Stimulated activated CD8-positive, alpha-beta memory T cell treated with anti-CD3 and anti-CD28 coated beads, Interleukin-4, amount 100 ng/mL, for 4 hours (primary cell): ENCODE measurements at places on chromosomes 16 and 17.
A peak's percentile ranks its signal among the peaks of the same experiment; 100 is the strongest.

DNA sequence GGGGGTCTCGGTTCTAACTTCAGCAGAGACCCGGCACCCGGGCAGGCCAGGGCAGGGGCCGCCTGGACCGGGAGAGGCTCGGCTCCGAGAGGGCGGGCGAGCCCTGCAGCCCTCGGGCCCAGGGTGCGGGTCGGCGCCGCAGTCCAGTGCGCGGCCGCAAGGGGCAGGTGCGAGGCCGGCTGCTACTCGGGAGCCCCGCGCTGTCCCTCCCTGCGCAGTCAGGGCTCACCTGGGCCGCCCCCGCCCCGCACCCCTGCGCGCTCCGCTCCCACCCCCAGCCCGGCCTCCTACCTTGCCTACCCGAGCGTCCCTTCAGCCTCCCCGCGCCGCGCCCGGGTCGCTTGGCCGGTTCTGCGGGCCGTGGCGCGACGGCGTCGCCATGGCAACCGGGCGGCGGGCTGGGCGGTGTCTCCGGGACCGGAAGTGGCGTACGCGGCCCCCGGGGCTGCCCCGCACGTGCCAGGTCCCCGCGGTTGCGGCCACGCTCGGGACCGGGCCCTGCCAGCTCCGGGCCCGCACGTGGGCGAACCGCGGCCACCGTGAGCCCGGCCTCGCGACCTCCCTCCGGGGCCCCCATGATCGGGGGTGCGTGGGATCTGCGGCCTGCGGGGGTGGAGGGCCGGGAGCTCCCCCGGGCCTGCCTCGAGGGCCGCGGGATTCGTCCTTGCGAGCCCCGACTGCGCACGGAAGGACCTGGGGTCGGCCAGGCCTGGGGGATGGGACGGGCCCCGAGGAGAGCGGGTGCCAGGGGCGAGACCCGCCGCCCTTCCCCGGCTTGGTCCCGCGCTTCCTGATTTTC lies at the start of gene CYB561:
TSS of gene CYB561 (minus strand) at position 353 of the 799 bp plus-strand sequence. CDS start 8,759 bp downstream, outside the sequence.
- DNase-seq: peak; percentile 46

DNA sequence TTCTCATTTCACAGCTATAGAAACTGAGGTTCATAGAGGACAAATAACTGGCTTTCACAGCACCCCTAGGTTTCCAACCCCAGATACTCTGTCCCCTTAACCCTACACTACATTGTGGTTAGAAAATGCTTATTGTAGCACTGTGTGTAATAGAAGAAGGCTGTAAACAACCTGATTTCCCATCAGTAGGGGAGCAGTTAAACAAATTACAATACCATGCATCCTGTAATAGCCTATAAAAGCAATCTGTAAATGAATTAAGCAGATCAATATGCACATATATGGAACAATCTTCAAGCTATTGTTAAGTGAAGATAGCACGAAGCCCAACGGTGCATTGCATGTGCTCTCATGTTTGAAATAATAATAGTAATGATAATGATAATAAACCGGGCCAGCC lies 39.2 kb upstream of the XPO6 start:
- no peak for DNase-seq

- DNase-seq: no peak
Measured at GRCh38 chr16:5756969-5757368, 659.4 kb upstream of the EEF2KMT start.

GRCh38 chr17:41785091-41785858 lies 1.2 kb downstream of the JUP start:
- no peak for DNase-seq

GRCh38 chr16:64287655-64288528 lies 834.0 kb downstream of the CDH11 start:
- no peak for DNase-seq

- no peak for DNase-seq
Measured at GRCh38 chr16:2532494-2533141, 1.4 kb upstream of the CEMP1 start.

DNA sequence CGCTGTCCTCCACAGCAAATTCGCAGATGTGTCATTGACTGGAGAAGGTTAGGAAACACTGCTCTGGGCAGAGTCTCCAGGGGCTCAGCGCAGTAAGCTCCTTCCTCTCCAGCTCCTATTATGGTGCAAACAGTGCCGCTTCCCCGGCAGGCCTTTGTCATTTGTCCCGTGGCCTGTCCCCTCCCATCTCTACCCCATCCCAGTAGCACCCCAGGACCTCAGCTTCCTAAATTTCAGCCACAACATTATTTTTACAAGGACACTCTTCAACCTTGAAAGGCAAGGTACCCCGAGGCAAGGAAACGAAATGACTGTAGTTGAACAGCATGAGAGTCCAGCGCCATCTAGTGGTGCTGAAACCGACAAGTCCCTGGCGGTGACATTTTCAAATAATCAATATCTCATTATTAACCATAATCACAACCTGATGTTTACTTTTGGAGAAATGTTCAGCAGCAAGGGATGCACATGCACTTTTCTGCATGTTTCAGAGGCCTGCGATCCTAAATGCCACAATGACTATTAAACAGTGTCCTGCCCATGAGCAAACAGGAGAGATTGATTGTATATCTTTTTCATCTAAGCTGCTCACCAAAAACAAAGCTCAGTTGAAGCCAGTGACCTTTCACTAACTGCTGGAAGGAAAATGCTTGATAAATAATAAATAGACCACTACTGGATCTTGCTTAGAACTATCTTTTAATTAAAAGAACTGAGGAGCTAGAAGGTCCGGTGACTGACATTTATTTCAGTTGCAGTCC lies 16.5 kb downstream of the MRPS23 start:
- peak; percentile 34 for DNase-seq

DNA sequence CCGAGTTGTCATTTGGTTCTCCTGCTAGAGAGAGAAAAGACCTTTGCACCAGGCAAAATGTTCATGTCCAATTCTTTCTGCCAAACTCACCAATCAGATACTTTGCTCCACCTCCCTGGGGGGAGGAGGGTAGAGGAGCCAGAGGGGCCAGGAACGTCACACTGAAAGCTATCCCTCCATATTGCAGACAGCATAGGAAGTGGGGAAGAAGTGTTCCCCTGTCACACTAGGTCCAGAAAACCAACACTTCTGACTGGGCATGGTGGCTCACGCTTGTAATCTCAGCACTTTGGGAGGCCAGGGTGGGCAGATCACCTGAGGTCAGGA lies 9.5 kb downstream of the HSD17B2 start:
- no peak for DNase-seq

- no peak for DNase-seq
Measured at GRCh38 chr17:79988185-79988971, 47.3 kb downstream of the TBC1D16 start.

DNA sequence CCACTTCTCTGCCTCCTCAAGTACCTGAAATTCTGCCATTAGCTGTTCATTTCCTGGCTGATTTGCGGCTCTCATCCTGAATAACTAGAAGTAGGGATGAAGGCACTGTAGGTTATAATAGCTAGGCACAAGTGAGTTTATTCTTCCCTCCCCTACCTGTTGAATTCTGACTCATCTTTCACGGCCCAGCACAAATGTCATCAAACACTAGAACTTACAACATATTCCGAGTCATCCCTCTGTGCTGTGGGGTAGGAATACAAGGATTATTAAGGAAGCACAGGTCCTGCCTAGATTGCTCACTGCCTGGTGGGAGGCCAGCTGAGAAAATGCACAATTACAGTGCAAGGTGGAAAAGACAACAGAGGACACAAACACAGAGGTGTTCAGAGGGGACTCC lies 103.7 kb upstream of the ASIC2 start:
- no peak for DNase-seq

DNA sequence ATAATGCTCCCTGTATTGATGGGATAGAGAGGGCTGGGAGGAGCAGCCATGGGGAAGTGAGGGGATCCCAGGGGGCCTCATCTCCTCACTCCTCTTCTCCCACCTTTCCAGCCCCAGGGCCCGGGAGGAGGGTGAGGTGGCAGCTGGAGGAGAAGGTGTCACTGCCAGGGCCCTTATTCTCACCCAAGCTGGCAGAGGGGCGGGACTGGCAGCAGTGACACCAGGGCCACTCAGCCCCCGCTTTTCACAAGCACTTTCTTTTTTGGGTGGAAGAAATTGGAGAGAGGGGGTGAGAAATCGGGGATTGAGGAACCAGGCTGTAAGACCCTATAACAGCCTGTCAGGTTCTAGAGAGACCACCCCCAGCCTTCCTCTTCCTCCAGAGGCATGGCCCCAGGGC lies 2.4 kb upstream of the TBX21 start:
- no peak for DNase-seq

DNA sequence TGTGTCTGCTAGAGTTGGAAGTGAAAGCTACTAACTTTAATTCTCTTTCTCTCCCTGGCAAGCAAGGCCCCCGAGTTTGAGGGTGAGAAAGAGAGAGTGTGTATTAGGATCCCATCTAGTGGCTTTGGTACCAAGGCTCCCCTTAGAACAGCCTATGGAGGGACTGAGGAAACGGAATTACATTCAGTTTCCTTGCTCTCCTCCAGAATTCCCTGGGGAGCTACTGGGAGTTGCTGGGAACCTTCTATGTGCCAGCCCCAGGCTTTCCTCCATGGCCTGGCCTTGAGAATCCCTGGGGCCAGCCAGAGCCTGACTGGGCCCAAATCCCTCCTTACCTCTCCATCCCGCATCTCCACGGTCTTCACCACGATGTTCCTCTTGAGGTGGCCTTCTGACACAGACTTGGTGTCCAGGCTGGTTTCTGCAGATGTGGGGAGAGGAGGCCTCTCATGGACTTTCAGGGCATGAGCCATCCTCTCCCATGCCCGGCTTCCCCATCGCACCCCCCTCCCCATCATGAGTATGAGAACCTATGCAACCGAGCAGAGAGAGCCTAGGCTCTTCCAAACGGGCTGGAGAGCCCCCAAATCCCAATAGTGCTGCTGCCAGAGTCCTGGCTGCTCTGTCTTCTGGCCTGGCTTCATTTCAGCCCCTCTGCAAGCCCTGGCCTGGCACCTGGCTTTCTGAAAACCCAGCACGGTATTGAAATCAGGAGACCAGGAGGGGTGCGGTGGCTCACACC lies 7.4 kb downstream of the GFAP start:
- DNase-seq: no peak

GRCh38 chr16:87445486-87445885 lies 47.3 kb downstream of the ZCCHC14 start:
- no peak for DNase-seq

- DNase-seq: no peak
Measured at GRCh38 chr17:39667262-39667944, 850 bp upstream of the PNMT start.

- no peak for DNase-seq
Measured at GRCh38 chr17:10243883-10244844, 45.8 kb upstream of the GAS7 start.

DNA sequence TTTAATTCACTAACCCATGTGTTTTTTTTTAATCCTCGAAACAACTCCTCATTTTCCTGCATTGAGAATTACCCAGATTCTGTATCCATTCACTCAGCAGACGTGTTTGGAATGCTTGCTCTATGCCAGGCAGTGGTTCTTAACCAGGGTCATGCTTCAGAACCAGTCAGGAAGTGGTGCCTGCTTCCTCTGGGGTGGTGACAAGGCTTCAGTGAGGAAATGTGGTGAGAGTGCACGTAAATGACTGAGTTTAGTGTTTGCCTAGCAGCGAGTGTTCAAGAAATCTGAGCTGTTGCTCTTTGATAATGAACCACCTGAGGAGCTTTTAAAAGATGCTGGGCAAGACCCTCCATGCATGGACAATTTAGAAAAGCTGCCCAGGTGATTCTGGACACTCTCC lies 9.9 kb downstream of the ZFP90 start:
- no peak for DNase-seq

GRCh38 chr17:80647746-80648145 lies 103.1 kb downstream of the RPTOR start:
- DNase-seq: no peak

DNA sequence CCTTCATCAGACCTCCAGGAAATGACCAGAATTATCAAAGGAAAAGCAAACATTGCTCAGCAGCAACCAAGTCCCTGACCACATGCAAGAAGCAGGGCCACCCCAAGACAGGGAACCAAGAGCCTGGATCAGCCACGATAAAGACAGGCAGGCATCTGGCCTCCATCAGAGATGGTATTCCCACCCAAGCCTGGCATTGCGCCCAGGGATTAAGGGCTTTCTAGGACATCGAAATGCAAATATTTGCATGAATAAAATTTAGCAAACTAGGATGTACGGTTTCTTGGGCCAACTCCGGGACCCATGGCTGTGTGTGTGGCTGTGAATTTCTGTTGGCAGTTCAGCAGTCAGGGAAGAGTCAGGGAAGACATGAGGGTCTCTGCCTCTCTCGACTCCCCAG lies 241.4 kb upstream of the DYNLRB2 start:
- DNase-seq: no peak

- DNase-seq: no peak
Measured at GRCh38 chr16:86498671-86499439, 11.5 kb upstream of the FOXF1 start.

GRCh38 chr16:60204181-60204580 lies 1470.1 kb upstream of the GOT2 start:
- no peak for DNase-seq

GRCh38 chr17:79992649-79993389 lies 42.9 kb downstream of the TBC1D16 start:
- DNase-seq: no peak

DNA sequence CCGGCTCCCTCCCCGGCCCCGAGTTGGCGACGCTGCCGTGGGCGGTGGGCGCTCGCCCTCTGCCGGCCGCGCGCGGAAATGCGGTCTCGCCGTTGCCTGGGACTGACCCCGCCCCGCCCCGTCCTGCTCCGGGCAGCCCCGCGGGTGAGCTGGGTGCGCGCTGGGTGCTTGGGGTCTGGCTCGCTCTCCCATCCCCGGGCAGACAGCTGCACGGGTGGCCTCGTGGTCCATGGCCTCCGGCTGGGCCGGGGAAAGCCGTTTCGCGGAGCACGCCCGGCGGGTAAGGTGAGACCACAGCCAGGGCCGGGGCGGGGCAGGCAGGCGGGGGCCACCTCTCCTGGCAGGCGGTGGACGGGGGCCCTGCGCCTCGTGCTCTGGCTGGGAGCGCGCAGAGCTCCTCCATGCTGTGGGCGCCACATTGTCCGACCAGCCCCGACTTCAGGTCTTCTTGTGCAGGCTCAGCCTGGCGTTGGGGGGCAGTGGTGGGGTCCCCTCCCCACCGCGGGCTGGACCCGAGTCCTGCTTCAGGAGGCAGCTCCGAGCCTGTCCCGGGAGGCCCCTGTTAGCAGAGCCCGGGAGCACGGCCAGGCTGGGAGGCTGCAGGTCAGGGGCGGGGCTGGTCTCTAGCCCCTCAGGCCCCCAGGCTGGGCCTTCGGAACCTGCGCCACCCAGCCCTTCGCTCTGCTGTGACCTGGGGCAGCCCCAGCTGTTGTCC lies 7.0 kb upstream of the C1QTNF8 start:
- DNase-seq: peak; percentile 33

GRCh38 chr17:81492202-81492601 lies 20.4 kb downstream of the ACTG1 start:
- DNase-seq: no peak

DNA sequence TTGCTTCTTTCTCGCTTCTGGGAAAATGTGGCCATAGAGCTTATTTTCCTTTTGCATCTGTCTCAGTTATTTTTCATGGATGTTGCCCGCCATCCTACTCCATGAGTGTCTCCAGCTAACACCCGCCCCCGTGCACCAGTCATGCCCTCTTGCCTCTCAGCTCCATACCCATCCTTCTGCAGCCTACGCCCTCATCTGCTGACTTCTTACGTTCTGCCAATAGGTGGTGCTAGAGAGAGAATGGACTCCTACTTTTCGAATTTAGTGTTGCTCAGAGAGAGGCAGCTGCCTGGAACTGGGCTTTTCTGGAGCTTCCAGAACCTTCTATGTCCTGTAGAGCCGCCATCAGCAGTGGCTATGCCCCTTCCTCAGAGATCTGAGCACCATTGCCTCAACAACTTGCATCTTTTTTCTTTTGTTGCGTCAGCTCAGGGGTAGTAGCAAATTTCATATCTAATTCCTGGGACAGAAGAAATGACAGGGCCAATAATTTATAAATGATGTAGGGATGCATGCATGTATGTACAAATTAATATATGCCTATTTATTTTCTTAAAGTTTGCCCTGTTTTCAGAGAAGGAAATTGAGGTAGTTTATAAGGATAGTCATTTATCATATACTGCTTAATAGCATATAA lies 119.7 kb upstream of the MYOCD start:
- no peak for DNase-seq
